Stimulated activated CD4-positive, alpha-beta T cell treated with anti-CD3 and anti-CD28 coated beads, Interleukin-15, amount 100 ng/mL, for 1 hour (primary cell): ENCODE measurements at places on chromosomes 11 and 22.

DNA sequence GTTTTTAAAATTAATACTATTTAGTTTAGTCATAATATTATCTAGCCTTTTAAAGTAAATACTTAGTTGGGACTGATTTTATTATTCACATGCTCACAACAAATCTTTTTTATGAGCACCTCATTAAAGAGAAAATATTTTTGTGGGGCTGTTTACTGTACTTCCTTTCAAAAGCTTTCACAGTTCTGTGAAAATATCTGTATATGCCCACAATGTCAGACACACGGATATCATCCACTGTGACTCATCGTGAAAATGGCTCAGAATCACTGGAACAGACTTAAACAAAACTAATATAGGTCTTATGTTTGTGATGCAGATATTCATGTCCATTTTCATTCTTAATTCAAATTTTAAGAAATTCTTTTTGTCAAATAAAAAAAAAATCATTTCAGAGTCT lies 305.2 kb downstream of the RAB38 start:
- DNase-seq, result no peak

- no peak for DNase-seq
These were observed 46.5 kb downstream of the SEZ6L start for GRCh38 chr22:26215736-26216135.

DNA sequence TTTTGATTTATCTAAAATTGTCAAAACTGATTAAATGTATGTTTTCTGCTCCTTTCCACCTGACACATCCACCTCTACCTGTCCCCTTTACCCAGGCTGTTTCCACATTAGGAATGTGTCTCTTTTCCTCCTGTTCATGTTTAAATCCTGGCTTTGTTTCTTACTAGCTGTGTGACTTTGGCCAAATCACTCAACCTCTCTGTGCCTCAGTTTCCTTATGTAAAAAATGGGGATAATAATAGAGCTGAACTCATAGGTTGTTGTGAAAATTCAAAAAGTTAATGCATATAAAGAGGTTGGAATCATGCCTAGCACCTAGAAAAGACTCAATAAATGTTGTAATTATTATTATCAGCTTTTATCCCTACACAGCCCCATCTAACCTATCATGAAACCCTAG lies 136.8 kb downstream of the NXPE2 start:
- DNase-seq, result no peak

DNA sequence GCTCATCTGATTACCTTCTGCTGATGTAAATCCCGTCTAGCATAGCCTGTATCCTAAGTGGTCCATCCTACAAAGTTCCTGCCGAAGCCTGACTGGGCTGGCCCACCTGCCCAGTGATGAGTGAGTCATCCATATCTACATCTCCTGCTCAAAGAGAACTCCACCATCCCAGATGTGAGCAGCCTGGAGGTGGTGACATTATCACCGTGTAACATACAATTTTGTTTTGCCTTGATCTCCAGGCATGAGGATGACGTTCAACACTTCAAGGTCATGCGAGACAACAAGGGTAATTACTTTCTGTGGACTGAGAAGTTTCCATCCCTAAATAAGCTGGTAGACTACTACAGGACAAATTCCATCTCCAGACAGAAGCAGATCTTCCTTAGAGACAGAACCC lies 5.6 kb downstream of the TMA7B start:
- no peak for DNase-seq

GRCh38 chr22:41746567-41747400 lies 47.5 kb downstream of the MEI1 start:
- peak; percentile 9 for DNase-seq

DNA sequence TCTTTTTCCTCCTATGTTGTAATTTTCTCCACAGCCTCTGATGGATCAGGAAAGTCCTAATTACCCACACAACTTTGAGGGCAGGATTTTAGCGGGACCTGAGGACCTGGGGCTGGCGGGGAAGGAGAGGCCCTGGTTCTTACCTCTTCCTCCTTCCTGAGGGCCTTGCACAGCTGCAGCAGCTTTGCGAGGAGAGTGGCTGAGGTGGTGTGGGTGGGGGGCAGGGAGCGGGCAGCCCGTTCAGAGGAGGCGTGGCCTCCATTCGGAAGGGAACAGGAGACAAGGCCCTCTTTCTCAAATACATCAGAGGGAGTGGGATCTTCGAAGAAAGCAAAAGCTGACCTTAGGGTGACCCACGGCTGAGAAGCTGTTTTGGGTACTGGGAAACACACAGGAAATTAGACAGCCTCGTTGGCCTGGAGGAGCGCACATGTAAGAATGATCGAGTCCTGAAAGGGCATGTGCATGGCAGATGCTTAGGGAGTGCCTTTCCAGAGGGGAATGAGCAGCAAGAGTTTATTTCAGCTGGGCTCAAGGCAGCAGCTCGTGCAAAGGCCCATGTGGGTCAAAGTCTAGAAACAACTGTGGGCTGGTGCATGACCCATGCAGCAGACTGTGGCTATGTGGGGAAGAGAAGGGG lies 76.6 kb upstream of the NARS2 start:
- DNase-seq, result no peak

- no peak for DNase-seq
These were observed 691.1 kb downstream of the METTL15 start for GRCh38 chr11:28799316-28799715.

DNA sequence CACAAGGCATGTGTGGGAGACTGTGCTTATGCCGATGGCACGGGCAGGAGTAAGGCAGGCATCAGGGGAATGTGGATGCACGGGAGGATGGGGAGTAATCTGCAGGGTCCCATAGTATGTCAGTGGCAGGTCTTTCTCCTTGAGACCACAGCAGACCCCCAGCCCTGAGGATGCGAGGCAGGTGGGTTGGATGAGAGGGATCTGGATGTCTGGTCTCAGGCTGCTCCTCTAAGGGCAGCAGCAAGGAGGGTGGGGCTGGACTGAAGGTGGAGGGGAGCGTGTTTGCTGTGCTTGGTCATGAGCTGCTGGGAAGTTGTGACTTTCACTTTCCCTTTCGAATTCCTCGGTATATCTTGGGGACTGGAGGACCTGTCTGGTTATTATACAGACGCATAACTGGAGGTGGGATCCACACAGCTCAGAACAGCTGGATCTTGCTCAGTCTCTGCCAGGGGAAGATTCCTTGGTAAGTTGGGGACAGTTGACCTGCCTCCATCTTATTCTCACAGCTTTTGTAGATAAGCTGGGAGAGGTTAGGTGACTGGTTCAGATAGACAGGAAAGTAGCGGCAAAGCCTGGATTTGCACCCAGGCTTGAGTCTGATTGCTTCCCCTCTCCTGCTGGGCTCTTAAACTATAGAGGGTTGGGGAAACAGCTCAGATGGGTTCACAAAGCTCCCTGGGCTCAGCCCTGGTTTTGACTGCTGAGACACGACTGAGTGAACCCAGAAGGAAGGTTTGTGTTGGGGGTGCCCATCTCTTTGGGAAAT lies at the start of gene APOL1:
Gene APOL1, plus strand, starts transcription at position 380 of the 769 bp plus-strand sequence. CDS start 1,823 bp downstream, outside the sequence.
- no peak for DNase-seq

GRCh38 chr11:28463826-28464225 lies 355.6 kb downstream of the METTL15 start:
- no peak for DNase-seq

- no peak for DNase-seq
These were observed 745.7 kb downstream of the FAM181B start for GRCh38 chr11:81987829-81988472.

GRCh38 chr11:78313898-78314297 lies 103.7 kb downstream of the GAB2 start:
- DNase-seq, result no peak

DNA sequence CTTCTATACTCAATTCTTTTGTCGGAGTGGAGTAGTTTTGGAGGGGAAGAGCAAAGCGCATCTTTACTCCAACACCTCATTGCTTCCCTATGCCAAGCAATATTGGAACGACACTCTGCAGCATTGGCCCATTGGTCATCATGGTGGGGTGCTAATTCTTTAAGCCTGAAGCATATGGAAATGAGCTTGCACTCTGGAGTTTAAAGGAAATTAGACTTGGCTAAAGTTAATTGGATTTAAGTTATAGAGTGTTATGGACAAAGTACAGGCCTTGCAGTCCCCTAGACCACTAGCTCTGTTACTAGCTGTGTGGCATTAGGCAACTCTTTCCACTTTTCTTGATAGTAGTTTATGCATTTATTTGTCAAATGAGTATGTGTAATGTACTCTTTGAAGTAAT lies 568.3 kb upstream of the TENM4 start:
- DNase-seq, result no peak

DNA sequence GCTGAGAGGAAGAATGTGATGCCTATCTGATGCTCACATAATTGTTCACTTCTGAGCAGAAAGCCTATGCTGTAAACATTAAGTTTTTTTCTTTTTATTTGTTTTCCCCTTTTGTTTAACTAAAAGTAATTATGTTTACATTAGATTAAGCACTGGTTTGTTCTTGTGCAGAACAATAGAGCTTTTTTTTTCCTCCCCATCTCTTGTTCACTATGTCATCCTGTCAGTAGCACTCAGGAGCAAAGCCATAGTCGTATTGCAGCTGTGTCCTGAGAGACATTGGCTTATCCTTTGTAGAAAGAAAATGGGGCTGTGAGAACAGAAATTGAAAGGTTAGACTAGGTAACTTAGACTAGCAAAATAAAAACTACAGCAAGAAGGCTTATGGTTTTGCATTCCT lies 301.8 kb upstream of the RAG2 start:
- no peak for DNase-seq

- no peak for DNase-seq
These were observed 3.8 kb downstream of the ACY3 start for GRCh38 chr11:67646535-67647336.

GRCh38 chr11:120254788-120255518 lies 15.0 kb downstream of the POU2F3 start:
- DNase-seq, result no peak

DNA sequence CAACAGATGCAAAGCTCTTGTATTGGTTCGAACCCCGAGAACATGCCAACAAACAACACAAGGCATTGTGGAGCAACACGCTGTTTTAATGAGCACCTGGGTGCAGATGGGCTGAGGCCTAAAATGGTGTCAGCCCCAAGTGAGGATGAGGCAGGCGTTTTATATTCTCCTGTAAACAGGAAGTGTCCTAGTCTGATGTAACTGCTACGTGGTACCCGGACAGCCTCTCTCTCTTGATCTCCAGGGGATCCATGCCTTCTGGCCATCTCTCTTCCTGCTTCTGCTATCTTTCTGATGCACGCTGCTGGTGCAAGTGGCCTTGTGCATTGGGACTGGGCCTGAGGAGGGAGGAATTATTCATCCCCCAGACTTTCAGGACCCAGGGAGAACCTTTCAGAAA lies 19.4 kb upstream of the VSTM5 start:
- DNase-seq, result no peak

GRCh38 chr22:35514366-35514765 lies 26.3 kb upstream of the RASD2 start:
- no peak for DNase-seq

DNA sequence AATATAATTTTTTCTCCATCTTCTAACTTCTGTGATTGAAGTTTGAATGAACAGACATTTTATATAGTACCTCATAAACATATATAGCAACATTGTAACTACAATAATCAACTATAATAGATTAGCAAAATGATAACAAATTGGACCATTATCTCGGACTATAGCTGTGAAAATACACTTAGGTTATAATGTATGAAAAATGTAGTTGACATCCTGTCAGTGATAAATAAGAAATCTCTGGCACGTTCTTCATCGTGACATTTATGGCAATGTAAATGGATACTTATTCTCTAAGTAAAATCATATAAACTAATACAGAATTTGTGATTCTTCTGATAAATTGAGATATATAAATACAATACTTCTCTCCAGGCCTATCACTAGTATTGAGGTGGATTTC lies 333.3 kb downstream of the GUCY1A2 start:
- DNase-seq, result no peak

DNA sequence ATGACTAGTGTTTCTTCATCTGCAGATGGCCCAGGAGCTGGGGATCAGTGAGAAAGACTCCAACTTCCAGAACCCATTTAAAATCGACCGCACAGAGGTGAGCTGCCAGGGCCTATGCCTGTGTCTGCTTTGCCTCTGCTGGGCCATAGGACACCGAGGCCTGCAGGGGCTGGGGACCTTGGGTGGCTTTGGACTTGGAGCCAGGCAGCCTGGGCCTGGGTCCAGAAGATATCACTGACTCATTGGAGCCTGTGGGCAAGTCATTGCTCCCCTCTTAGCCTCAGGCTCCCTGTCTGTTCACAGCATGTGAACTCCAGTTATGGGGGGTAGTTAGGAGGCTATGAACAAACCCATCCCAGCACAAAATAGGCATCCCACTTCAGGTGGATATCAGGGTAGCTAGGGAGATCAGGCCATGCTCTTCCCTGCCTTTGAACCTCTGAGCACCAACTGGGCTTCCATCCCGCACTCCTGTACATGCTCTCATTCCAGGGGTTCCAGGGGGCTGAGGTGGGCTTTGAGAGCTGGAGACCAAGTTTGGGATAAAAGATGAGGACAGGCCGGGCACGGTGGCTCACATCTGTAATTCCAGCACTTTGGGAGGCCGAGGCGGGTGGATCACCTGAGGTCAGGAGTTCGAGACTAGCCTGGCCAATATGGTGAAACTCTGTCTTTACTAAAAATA lies 13.4 kb downstream of the CCDC134 start:
- DNase-seq, result no peak

DNA sequence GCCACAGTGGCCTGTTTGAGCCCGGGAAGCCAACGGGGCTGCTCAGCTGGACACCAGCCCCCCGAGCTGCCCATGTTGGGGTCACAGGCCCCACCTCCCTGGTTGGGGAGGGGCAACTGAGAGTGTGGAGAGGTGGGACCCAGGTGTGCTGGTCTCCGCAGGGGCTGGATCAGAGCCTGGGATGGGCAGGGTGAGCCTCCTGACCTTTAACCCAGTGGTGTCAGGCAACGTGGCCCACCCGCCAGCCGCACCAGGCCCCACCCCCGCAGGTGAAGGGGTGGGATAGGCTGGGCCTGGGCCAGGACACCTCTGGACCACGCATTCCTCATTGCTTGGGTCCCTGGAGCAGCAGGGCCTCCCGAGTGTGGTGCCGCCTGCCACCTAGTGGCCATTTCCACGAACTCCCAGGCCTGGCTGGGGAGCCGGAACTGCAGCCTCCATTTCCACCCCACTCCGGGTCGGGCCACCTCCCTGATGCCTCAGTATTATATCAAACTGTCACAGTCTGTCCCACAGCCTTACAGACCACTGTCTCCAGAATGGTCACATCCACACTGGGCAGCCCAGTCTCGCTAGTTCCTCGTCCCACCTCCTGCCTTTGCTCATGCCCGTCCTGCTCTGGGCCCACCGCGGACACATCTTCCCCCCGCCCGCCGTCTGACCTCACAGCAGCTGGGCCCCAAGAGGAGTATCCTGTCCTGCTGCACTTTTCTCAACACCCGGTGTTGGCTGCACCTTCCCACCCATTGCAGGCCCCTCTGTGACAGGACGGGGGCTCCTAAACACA lies 13.3 kb upstream of the PPP6R3 start:
- DNase-seq, result peak; percentile 60

DNA sequence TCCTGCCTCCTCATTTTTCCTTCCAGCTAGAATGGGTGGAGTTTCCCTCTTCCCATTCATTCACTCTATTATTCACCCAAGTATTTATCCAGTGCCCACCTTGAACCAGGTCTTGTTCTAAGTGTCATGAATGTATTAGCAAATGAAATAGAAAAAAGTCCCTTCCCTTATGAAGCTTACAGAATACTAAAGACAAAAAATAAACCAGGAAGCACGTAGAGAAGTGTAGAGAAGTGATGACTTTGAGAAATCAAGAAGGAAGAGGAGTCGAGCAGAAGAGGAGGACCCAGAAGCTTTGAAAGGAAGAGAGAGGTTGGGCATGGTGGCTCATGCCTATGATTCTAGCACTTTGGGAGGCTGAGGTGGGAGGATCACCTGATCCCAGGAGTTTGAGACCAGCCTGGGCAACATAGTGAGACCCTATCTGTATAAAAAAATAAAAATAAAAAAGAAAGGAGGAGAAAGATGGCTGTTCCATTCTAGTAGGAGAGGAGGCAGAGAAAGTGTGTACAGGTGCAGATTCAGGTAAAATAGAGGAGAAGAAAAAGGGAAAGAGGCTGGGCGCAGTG lies 17.1 kb upstream of the SYVN1 start:
- no peak for DNase-seq
